ENCODE measurements at places on chromosomes 12 and 14.

- no peak for DNase-seq
Observed at GRCh38 chr12:68776976-68777610, 30.9 kb upstream of the MDM2 start.

GRCh38 chr12:82522762-82523161, 163.9 kb upstream of the TMTC2 start:
- DNase-seq: no peak

DNA sequence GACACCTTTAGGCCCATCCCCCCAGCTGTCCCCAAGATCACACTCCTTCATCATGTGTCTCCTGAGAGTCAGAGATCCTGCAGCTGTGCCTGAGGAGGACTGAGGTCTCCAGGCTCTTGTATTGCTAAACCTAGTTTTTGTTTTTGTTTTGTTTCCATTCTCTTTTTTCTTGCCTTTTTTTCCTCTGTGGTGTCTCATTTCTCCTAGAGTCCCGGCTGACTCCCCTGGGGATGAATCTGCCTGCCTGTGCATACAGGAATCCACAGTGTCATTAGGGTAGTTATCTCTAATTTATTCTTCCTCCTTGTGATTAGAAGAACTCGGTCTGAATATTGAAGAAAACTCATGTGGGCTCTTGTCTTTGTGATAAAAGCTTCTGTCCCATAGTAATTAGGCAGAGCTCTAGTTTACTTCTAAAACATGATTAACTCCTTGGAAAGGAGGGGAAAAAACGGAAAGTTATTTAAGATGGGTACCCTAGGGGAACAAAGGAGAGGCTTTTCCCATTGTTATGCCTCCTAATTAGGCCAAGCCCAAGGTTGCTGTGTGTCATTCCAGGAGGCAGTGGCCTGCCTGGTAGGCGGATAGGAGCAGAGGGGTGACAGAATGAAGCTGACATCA, 343.2 kb downstream of the ZFP36L1 start:
- DNase-seq: no peak

GRCh38 chr14:104680806-104681688, 8.4 kb upstream of the INF2 start:
- DNase-seq: no peak

DNA sequence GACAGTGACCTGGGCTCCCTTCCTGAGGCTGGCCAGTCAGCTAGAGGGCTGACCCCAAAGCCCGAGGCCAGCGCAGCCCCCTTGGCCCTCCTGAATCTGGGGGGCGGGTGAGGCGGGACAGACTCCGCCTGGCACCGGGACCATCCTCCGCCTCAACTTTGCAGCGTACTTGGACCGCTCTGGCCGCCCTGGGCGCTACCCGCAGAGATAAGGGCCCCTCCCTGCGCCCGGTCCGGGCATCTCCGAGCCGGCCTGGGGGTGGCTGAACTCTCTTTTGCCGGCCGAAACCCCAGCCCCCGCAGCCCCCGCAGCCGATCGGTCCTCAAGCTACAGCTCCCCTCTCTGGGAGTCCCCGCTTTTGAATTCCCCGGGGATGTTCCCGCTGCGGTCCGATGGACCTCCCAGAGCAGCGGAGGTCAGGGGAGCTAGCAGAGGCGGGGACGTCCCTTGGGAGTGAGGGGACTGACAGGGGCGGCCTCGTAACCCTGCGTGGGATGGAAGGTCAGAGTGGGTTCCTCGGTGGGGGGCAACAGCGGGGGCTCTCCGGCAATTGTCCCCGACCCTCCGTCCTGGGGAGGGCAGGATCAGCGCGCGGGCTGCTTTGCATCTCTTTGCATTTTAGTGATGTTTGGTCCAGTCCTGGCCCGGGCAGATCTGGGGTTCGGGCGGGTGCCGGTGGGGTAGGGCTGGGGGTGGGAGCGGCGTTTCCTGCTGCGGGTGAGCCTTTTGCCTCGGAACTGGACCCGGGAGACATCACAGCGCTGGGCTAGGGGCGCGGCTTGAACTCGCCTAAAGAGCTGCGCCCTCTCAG, at the start of gene CRIP1:
Gene CRIP1, plus strand, starts transcription at position 724 of the 811 bp plus-strand sequence. CDS start 374 bp downstream, outside the sequence.
- peak; percentile 38 for DNase-seq

DNA sequence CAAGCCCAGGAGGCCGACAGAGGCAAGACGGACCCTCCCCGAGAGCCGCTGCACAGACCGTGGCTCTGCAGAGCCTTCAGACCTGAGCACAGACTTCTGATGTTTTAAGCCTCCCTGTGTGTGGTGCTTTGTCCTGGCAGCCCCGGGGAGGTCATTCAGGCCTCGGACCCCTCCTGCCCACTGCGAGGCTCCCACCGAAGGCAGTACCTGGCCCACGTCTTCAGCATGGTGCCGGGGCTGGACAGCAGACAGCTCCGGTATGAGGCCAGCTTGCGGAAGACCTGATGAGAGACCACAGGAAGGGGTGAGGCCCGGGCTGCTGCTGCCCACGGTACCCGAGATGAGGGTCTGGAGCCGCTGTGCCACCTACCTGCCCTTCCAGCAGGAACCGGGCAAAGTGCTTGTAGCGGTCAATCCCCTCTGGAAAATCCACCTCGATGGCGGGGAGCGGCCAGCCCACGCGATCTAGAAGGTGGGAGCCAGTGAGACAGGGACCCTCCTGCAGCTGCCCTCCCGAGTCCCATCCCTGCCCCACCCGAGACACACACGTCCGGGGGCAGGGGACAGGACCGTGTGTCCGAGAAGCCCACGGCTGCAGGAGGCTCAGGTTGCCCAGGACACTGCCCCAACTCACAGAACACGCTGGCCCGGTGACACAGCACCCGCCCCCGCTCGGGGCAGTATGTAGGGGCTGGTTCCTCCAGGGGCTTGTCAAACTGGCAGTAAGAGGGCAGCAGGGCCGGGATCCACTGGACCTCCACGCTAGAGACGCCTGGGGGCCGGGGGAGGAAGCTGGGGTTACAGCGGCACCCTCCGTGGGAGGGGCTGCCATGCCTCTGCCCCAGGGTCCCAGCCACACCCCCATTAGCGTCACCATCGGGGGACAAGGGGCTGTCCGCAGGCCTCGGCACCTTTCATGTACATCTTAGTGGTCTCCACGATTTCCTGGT, 35.6 kb upstream of the UBC start:
- DNase-seq: no peak

DNA sequence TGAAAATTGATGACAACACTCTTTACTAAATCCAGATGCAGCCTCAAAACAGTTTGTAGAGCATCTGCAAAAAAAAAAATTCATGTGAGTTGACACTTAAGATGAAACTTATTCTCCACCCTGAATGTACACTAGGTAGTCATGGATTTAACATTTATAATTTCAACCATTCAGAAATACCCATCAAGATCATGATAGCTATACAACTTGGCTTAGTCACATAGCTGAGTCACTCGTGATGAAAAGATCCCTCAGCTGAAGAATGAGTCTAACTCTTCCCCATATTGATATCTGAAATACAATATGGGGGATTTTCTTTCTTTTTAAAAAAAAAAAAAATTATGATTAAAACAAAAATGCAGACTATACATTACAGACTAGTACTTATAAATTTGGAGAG, 104.8 kb upstream of the PLEKHG7 start:
- no peak for DNase-seq

DNA sequence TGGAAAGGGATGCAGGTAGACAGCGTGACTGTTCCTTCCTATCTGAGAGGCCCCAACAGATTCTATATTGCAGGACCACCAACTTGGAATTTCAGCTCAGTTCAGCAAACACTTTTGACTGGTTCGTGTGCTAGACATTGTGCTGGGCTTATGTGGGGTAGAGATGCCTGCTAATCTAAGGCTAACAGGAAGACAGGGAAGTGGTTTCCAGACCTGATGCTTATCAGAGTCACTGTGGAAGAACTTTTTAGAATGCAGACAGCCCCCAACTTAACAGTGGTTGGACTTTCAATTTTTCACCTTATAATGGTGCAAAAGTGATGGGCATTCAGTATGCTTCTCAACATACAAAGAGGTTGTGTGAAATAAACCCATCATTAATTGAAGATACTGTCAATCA, 32.2 kb downstream of the NTF3 start:
- DNase-seq: no peak

GRCh38 chr12:119664642-119665041, 3.3 kb upstream of the PRKAB1 start:
- no peak for DNase-seq

GRCh38 chr14:74829251-74829650, 46.7 kb downstream of the PROX2 start:
- DNase-seq: no peak

- DNase-seq: no peak
Observed at GRCh38 chr12:131260954-131261353, 307.2 kb downstream of the ADGRD1 start.

GRCh38 chr12:9951026-9951675, 19.0 kb upstream of the CLEC2A start:
- peak; percentile 49 for DNase-seq

DNA sequence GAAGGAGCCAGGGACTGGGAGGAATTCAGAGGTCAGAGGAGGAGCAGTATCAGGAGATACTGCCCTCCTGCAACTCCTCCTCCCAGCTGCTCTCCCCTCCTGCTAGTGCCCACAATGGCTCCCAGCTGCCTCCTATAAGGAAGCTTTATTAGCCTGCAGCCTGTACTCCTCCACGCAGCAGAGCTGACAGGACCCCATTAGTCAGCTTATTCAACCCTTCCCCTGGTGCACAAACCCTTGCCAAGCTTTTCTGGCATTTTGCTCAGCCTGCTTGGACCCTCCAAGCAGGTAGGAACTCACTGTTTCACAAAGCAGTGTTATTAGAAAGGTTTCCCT, 6.9 kb upstream of the AQP2 start:
- no peak for DNase-seq

GRCh38 chr12:126083926-126084325, 1018.7 kb downstream of the AACS start:
- no peak for DNase-seq

DNA sequence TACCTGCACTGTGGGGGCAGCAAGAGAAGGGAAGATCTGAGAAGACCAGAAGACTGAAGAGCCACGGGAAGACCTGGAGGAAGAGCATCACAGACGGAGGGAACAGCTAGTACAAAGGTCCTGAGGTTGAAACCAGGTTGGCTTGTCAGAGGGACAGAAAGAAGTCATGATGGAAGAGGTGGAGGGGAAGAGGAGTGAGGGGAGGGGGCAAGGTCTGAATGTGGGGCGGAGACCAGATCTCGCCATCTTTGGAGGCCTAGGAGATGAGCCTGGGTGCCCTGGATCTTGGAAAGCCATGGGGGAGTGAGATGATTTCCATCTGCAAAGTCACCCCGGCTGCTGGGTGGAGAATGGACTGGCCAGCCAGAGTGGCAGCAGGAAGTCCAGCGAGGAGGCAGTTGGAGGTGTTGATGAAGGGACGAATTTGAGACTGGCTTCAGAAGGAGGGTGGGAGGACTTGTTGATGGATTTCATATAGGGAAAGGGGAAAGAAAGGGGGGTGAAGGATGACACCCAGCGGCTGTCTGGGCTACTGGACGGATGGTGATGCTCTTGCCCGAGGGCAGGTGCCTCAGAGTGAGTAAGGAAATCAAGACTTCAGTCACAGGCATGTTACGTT, 14.6 kb upstream of the UBC start:
- DNase-seq: no peak

DNA sequence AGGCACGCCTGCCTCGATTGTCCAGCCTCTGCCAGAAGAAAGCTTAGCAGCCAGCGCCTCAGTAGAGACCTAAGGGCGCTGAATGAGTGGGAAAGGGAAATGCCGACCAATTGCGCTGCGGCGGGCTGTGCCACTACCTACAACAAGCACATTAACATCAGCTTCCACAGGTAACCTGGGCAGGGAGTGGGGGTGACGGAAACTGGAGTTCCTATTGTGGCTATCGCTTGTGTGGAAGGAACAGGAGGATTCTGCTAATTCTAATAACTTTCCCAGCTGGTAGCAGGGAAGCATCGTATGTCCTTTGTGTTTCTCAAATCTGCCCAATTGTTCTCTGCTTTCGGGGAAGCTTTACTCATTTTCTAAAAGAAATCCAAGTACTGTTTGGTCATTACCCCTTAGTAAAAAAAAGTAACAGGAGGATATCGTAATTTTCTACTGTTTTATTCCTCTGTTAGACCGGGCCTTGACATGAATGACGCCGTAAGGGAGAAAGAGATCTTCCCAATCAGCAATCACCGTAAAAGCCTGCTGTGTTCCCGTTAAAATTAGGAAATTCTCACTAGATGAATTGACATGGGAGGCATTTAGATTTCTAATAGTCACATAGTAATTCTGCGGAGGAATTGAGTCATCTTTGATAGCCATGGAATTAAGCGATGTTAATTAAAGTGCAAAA, 449 bp downstream of the THAP2 start:
- no peak for DNase-seq

GRCh38 chr14:55963295-55963694, 154.9 kb upstream of the PELI2 start:
- DNase-seq: no peak

DNA sequence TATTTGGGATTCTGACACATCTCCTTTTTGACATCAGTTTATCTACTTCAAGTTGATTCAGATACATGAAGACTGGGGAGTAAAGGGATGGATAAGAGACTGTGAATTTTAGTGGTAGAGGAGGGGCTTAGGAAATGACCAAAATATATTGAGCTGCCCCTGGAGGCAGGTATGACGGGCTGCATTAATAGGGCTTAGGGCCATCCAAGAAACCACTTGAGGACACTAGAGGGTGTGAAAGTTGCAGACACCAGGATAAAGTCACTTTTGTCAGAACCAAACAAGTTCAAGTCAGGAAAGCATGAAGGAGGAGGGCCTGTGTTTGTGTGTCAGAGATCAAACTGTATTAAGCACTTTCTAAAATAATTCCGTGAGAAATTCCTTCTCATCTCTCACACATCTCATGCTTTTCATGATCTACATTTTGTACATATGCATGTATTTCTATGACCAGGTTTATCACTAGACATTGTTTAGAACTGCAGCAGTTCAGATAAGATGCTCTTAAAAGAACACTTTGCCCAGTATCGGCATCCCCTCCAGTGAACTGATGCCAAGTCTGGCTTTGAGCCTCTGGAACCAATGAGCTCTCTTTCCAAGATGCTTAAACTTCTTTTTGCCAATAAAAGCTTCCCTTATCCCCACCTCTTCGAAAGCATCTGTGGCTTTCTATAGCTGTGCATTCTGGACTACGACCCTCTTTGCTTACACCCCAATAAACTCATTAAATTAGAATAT, 136.9 kb downstream of the SLC38A1 start:
- no peak for DNase-seq

GRCh38 chr14:92595267-92595666, 81.7 kb downstream of the RIN3 start:
- DNase-seq: no peak

DNA sequence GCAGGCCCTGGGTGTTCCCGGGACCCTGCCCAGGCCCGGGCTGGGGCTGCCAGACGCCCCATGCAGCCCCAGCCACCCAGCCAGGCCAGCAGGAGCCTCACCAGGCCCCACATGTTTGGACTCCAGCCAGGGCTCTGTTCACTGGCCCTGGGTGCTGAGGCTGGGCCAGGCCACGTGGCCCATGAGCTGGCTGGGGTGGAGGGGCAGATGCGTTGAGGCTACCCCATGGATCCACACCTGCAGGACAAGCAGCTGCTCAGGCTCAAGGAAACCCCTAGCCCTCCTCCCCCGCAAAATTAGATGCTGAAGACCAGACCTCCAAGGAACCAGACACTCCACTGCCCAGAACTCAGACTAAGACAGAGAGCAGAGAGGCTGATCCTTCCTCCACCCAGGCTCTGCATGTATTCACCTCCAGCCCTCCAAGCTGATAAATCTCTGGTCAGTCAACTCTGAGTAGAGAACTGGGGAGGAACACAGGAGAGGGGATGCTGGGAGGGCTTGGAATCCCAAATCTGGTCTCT, 1.6 kb downstream of the CDH24 start:
- no peak for DNase-seq

GRCh38 chr12:42326541-42327226, 717 bp downstream of the PPHLN1 start:
- DNase-seq: no peak

Data from CD8-positive, alpha-beta T cell (primary cell).